Fibroblast of gingiva (primary cell): ENCODE measurements at places on chromosomes 4 and X.

- no peak for DNase-seq
Observed at GRCh38 chrX:9851890-9852289, 65.7 kb downstream of the SHROOM2 start.

DNA sequence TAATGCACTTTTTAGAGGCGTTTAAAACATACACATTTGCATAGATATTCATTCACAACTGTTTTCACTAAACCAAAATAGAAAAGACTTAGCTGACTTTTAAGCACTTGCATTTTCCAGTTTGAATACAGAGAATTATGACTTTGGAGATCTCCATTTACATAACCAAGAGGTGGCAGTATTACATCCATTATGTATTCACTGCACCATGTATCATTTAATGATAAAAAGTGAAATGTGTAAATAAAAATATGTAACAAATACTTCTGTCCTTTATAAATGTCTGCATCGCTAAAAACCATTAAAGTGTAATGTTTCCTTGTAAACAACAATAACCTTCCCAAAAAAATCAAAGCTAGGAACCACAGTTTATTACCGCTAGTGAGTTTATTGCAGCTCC is 413.2 kb downstream of the FGF13 start:
- DNase-seq, result no peak

GRCh38 chrX:50393902-50394301 is 76.7 kb downstream of the DGKK start:
- DNase-seq, result no peak

GRCh38 chrX:71396576-71396975 is 30.4 kb downstream of the TAF1 start:
- DNase-seq, result no peak

- no peak for DNase-seq
Observed at GRCh38 chr4:55592014-55592413, at the start of gene PDCL2. Gene PDCL2, minus strand, starts transcription at chr4:55592245. Its CDS starts 136 bp downstream, at chr4:55592109.

GRCh38 chr4:3656416-3657356 is 109.5 kb upstream of the ADRA2C start:
- DNase-seq, result no peak

- DNase-seq, result no peak
Observed at GRCh38 chrX:15653961-15654360, 10.6 kb downstream of the CLTRN start.

- peak; percentile 40 for DNase-seq
Observed at GRCh38 chrX:7235071-7235470, 87.1 kb upstream of the PUDP start.

GRCh38 chr4:77804471-77804870 is 14.7 kb downstream of the CNOT6L start:
- peak; percentile 16 for DNase-seq
